ENCODE measurements at places on chromosomes 11 and 22. TPM values are rescaled to one million over a fixed set of nuclear protein-coding genes. Genes with fewer than 3 reads are reported as not detected.

DNA sequence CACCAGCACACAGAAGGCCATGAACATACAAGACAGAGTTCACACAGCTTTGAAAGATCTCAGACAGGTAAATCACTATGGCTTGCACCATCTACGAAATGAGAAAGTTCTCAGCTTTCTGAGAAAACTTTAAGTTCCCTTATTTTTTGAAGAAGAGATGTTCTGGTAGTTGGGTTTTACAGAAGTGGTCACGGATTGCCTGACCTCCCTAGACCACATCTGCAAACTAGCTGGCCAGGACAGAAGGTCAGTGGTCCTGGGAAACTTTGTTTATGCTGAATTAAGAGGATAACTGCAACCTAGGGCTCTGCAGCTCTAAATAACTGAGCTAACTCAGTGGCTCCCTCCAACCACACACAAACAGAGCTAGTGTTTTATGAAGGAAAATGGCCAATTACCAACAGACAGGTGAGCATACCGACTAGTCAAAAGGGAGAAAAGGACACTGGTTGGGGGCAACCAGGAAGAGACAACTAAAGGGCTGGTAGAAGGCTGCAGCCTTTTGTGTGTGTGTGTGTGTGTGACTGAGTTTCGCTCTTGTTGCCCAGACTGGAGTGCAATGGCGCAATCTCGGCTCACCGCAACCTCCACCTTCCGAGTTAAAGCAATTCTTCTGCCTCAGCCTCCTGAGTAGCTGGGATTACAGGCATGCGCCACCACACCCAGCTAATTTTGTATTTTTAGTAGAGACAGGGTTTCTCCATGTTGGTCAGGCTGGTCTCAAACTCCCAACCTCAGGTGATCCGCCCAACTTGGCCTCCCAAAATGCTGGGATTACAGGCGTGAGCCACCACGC, 8.5 kb upstream of the SCN2B start:
- no peak for ATAC-seq

Gene PRODH
- 4.2 TPM for total RNA-seq

Gene SGSM1
- 2.6 TPM for total RNA-seq

Gene GAS2
- 1.4 TPM for total RNA-seq

Gene OR52I1
- not detected for total RNA-seq

Gene OR5A1
- not detected for total RNA-seq

DNA sequence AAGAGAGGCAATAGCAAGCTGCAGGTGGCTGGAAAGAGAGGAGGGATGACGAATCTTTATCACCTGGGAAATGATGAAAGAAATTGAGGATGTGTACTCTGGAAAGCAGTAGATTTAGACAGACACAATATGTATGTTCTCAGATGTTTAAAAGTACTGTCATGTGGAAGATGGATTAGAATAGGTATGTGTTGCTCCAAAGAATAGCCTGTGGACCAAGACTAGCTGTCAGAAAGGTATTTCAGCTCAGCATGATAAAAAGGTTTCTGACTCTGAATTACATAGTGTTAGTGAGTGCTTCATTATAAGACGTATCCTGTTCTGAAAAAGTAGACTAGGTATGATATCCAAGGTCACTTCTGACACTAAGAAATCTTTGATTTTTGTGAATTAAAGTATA, 322.4 kb downstream of the CNTN5 start:
- ATAC-seq, result no peak

DNA sequence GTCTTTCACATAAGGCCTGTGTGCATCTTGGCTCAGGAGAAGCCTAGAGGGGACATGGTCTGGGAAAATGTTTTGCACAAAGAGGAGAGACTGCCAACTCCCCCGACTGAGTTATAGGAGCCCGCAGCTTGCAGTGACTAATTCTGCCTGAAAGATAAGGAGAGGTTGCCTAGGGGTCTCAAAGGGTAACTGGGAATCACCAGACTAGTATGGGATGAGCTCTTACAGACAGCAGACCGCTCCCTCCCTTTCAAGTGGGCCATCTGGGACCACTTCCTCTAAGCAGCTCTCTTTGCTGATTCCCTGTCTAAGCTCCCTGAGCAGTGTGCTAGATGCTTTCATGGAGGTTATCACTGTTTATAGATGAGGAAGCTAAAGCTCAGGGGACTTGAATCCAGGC, 105.1 kb downstream of the TENM4 start:
- no peak for ATAC-seq

Gene KRTAP5-11
- total RNA-seq, result not detected

- ATAC-seq, result peak; percentile 46
Measured at GRCh38 chr11:18731949-18732821, 6.2 kb upstream of the IGSF22 start.

Gene PAFAH1B2
- total RNA-seq, result 65.6 TPM

DNA sequence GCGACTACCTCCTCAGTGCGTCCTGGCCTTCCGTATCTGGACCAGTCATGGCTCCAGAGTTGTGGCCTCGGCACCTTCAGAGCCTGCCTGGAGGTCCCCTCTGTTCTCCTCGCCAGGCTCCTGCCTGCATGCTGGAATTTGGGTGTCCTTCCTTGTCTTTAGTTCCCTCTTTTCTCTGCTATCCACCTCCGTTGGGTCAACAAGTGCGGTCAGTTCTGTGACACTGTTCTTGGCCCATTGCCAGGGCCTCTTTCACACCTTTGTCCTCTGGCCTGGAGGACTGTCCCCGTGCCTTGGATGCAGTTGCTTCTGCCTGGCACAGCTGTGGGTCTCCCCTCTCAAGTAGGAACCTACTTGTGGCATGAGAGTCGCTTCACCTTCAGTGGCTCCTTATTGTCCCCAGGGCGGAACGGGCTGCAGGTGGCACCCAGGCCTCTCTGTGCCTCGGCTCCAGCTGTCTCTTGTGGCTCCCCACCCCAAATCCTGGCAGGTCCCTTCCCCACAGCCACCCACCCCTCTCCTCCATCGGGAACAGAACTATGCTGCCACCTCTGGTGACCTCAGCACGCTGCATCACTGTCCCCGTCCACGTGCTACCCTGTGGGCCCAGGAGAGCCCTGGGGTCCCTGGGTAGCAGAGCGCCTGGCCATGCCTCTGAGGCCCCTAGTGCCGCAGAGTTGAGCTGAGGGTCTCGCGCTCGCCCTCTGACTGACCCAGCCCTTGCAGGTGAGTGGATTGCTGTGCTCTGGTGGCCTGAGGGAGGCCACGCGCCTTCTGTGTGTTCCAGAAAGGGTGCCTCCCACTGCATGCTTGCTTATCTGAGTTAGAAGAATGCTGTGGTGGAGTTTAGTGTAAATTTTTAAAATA, 4.7 kb downstream of the DGCR8 start:
- no peak for ATAC-seq

Gene TMEM86A
- 3.3 TPM for total RNA-seq

Gene PRG2
- total RNA-seq, result not detected

DNA sequence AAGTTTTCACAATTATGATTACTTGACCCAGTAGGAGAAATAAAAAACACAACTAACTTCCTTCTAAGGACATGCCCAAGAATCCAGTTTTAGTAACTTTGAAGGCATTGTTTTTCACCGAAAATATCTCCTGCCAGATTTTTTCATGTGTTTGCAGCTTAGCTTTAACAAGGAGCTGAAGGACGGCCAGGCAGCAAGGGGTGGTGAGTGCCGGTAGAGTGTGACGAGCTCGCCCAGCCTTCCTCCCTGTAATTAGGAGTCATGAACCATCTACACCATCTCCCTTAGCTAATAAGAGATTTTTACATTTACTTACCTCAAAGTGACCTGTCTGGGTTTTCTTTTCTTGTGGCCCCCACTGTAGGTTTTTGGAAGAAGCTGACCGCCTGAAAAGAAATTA, 72.0 kb downstream of the BMAL1 start:
- ATAC-seq, result no peak

DNA sequence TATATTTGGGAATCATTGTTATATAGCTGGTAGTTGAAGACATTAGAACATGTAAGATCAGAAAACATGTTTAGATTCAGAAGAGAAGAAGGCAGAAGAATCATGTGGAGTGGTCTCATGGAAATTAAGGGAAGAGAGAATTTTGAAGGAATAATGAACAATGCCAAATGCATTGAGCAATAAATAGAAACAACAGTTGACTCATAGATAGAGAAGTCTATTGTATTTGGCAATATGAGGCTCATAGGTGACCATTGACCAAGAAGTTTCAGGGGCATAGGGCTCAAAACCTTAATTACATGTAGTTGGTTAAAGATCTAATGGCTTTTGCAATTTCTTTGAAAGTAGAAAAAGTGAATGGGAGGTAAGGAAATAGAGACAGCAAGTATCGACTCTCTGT, 123.9 kb downstream of the PAX6 start:
- no peak for ATAC-seq

DNA sequence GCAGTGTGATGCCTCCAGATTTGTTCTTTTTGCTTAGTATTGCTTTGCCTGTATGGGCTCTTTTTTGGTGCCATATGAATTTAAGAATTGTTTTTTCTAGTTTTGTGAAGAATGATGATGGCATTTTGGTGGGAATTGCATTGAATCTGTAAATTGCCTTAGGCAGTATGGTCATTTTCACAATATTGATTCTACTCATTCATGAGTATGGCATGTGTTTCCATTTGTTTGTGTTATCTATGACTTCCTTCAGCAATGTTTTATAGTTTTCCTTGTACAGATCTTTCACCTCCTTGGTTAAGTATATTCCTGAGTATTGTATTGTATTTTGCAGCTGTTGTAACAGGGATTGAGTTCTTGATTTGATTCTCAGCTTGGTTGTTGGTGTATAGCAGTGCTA, 18.3 kb upstream of the ZBED5 start:
- no peak for ATAC-seq

GRCh38 chr11:128342511-128343134, 244.7 kb downstream of the ETS1 start:
- ATAC-seq, result peak; percentile 88

GRCh38 chr11:13292970-13293369, 15.4 kb downstream of the BMAL1 start:
- ATAC-seq, result no peak

GRCh38 chr11:108679045-108679444, 14.2 kb downstream of the DDX10 start:
- ATAC-seq, result no peak

GRCh38 chr11:12263141-12263693, 114.2 kb upstream of the PARVA start:
- no peak for ATAC-seq

Gene SUSD2
- total RNA-seq, result 5.0 TPM

DNA sequence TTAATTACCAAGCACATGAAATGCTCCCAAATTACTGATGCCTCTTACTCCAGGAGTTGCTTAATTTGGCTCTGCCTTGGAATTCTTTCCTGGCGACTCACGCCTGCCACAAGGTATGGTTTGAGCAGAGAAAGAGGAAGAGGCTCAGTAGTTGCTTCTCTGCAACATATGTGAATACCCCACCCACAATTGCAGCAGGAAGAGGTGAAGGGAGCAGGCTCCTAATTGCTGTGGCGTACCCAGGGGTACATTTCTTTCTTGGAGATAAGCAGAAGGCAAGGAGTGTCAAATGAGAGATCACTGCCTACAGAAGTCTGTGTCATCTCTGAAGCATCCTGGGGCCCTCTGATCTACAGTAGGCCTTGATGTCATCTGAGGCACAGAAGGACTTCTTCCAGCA, 10.6 kb upstream of the NNMT start:
- no peak for ATAC-seq

Gene CD3G
- total RNA-seq, result not detected

DNA sequence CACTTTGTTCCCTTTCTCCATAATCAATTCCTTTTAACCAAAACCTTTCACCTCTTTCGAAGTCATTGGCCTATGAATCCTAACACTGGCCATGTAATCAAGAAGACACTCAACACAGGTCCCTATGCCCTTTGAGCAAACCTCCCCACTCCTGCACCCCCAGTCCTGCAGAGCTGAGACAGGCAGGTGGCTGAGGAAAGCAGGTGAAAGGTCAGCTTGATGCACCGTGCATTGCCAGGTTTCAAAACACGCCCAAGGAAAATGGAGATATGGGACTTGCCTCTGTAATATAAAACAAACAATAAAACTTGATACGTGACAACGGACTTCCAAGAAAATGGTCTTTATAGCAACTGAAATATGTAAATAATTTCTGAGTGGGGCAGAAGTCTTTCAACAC, 10.6 kb downstream of the CPT1A start:
- ATAC-seq, result no peak

GRCh38 chr22:32050678-32051515, 7.8 kb downstream of the SLC5A1 start:
- ATAC-seq, result peak; percentile 63

DNA sequence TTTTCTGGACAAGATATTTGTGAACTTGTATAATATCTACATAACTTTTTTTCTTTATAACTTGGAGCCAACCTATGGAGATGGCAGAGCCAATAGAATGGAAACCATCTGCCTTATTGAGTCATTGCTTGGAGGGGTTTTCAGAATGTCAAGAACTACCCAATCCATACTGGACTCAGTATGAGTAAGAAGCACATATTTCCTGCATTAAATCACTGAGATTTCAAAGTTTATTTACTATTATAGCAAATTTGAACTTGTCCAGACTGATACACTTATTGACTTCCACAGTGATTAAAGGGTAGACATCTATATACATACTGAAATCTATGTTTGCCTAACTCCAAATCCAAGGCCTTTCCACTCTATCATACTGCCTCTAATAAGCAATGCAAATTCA, 704.0 kb downstream of the KCNA4 start:
- no peak for ATAC-seq

GRCh38 chr11:32947978-32948377, 55.4 kb downstream of the QSER1 start:
- no peak for ATAC-seq

GRCh38 chr11:73403541-73403940, 27.3 kb downstream of the RELT start:
- no peak for ATAC-seq

DNA sequence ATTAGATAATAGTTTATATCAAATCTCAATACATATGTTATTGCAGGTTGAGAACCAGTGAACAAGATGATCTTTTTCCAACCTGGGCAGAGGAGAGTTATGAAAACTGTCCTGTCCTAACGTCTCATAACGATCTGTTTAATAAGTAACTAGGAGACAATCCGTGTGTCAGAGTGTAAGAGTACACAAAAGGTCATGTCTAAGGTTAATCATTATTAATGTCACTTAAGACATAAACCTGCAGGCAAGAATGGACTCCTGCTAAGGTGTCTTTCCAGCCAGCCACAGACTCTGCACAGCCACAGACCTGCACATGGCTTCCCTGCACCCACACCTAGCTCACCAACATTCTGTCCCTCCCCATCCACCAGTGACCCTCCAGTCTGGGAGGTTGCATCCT, 10.1 kb downstream of the SLC5A4 start:
- ATAC-seq, result no peak
